ENCODE measurements at places on chromosomes 3 and 15. TPM values are rescaled to one million over a fixed set of nuclear protein-coding genes. Genes with fewer than 3 reads are reported as not detected.

DNA sequence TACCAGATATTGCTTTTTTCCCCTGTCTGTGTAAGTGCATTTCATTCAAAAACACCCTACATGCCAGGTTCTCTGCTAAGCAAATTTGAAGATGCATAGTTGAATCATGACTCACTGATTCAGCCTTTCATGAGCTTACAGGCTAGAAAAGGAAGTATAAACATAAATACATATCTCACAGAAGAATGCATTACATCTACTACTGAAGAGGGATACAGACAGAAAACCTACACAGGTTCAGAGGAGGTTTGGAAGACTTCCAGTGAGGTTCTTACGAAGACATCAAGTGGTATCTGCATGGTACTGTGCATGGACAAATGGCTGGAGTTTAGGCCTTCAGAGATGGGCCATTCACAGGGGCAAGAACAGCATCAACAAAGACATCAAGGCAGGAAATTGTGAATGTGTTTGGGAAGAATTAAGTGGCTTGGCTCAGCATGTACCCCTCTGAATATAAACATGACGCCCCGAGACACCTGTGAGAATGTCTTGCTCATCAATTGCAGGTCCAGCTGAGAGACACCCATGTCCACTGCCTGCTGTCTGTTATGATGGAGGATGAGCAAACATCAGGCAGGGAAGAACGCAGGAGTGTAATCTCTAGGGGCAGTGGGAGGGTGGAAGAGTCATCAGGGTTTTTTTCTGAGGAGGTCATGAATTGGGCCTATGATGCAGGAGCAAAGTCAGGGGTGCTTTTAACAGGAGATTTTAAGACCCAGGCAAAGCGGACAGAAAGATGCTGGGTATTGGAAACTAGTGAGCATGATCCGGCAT, 105.1 kb upstream of the GALNT15 start:
- no peaks in the 10 kb centered on the region for H3K27me3 ChIP-seq
- peak overlapping the region; percentile 81 for H3K27ac ChIP-seq
- H3K4me1 ChIP-seq = peaks cover 45% of the 10 kb centered on the region
- DNase-seq = peak; percentile 90
- H3K4me3 ChIP-seq = no peak overlapping the region

GORASP1 gene
- total RNA-seq = 27.2 TPM

DNA sequence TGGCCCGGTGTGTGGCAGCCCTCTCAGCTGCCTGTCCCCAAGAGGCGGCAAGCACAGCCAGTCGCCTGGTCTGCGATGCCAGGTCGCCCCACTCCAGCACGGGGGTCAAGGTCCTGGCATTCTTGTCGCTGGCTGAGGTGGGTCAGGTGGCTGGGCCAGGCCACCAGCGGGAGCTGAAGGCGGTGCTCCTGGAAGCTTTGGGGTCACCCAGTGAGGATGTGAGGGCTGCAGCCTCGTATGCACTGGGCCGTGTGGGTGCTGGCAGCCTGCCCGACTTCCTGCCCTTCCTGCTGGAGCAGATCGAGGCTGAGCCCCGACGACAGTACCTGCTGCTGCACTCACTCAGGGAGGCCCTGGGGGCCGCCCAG, 20.8 kb downstream of the CAND2 start:
- H3K36me3 ChIP-seq = peaks cover 3% of the 10 kb centered on the region
- no peaks in the 10 kb centered on the region for H3K27me3 ChIP-seq
- H3K4me3 ChIP-seq = no peak overlapping the region
- H3K4me1 ChIP-seq = no peaks in the 10 kb centered on the region

DNA sequence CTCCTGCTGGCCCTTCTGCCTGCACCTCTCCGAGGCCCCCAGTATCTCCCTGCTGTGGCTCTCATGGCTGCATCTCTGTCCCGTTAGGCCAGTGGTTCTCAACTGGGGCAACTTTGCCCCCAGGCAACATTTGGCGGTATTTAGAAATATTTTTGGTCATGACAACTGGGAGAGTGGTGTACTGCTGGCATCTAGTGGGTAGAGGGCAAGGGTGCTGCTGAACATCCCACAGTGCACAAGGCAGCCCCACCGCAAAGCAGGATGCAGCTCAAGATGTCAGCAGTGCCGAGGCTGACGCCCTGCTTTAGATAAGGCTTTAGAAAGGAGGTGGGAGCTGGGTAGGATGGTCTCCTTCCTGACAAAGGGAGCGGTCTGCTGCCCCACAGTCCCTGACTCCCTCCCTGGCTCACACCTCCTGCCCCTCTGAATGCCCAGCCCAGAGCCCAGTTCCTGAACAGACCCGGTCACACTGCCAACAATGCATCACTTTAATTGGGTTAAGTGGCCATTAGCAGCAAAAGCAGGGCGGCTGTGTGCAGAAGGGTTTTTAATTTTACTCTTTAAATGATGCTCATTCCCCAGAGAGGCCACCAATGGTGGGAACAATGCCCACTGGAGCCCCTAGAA, 68.8 kb upstream of the TMEM115 start:
- no peaks in the 10 kb centered on the region for H3K27me3 ChIP-seq
- DNase-seq = no peak
- no peak overlapping the region for H3K4me3 ChIP-seq
- H3K27ac ChIP-seq = no peak overlapping the region
- H3K4me1 ChIP-seq = no peaks in the 10 kb centered on the region

NR1I2 gene
- total RNA-seq = under 0.01 TPM

SPESP1 gene
- 4.6 TPM for total RNA-seq

DNA sequence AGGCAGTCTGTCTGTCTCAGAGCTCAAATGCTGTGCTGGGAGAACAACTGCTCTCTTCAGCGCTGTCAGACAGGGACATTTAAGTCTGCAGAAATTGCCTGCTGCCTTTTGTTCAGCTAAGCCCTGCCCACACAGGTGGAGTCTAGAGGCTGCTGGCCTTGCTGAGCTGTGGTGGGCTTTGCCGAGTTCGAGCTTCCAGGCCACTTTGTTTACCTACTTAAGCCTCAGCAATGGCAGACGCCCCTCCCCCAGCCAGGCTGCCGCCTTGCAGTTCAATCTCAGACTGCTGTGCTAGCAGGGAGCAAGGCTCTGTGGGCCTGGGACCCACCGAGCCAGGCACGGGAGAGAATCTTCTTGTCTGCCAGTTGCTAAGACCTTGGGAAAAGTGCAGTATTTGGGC, 25.0 kb upstream of the RPP14 start:
- no peaks in the 10 kb centered on the region for H3K36me3 ChIP-seq
- H3K4me1 ChIP-seq = no peaks in the 10 kb centered on the region
- H3K27ac ChIP-seq = no peak overlapping the region
- no peak overlapping the region for H3K4me3 ChIP-seq
- no peaks in the 10 kb centered on the region for H3K27me3 ChIP-seq

IL17RB gene
- total RNA-seq = 0.33 TPM

MCCC1 gene
- 29.1 TPM for total RNA-seq

TBC1D21 gene
- total RNA-seq = not detected

DNA sequence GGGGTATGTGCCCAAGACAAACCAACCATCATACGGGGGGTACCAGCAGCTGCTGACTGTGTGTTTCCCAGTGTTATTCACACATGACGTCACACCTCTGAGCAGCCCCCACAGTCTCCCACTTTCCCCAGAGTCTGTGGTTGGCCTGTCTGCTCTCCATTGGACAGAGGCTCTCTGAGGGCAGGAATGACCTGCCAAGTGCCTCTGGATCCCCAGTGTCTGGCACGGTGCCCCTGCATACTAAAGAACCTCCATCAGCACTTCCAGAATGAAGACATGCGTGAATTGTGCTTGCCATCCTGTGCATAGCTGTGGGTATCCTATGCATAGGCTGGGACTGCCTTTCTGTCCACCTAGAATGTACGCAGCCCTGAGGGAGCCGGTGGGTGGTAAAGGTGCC, 3.5 kb upstream of the CCDC9B start:
- H3K27ac ChIP-seq = peak overlapping the region; percentile 65
- no peaks in the 10 kb centered on the region for H3K27me3 ChIP-seq

NAALADL2 gene
- total RNA-seq = 11.6 TPM

- H3K4me1 ChIP-seq = no peaks in the 10 kb centered on the region
- H3K36me3 ChIP-seq = no peaks in the 10 kb centered on the region
- H3K27ac ChIP-seq = no peak overlapping the region
- no peaks in the 10 kb centered on the region for H3K27me3 ChIP-seq
These were observed 806.5 kb downstream of the OTOL1 start for GRCh38 chr3:162302983-162303624.

TPM1 gene
- total RNA-seq = 224 TPM

GRCh38 chr3:16900779-16901440, 16.2 kb downstream of the PLCL2 start:
- H3K36me3 ChIP-seq = no peaks in the 10 kb centered on the region
- no peak overlapping the region for H3K27ac ChIP-seq
- no peak for DNase-seq
- no peaks in the 10 kb centered on the region for H3K27me3 ChIP-seq
- peaks cover 3% of the 10 kb centered on the region for H3K4me1 ChIP-seq
